ENCODE measurements at places on chromosomes 11 and 22.

- no peak for DNase-seq
Measured at GRCh38 chr11:121494355-121495099, 41.8 kb upstream of the SORL1-AS1 start.

GRCh38 chr11:42257534-42257933 lies 798.1 kb upstream of the LRRC4C start:
- DNase-seq = no peak

- DNase-seq = no peak
Measured at GRCh38 chr22:44171561-44171960, 9.2 kb upstream of the PARVG start.

DNA sequence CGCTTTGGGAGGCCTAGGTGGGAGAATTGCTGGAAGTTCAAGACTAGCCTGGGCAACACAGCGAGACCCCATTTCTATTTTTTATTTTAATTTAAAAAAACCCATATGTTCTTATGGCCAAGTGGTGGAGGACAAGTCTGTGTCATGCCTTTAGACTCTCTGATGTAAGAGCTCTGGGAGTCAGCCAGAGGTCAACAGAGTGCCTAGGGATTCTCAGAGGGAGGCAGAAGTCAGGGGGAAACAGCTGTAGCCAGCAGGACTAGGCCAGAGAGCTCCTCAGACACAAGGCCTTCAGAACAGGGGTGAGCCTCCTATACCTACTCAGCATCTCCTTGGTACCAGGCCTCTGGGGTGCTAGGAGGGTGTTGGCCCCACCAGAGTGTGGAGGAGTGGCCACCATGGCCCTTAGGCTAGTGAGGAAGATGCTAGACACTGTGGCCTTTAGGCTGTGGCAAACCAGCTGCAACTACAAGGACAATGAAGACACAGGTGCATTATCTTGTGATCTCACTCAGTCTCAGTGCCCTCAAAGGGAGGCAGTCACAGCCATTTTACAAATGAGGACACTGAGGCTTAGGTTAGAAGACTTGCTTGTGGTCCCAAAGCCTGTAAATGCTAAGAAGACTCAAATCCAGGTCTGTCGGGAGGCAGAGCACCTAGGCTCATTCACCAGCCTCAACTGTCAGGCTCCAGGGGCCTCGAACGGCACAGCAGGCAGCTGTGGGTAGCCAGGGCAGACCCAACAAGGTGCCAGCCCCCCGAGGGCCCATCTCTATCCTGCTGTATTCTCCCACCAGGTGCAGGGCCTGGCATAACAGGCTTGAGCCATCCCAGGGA lies 5.0 kb downstream of the ZP1 start:
- no peak for DNase-seq

DNA sequence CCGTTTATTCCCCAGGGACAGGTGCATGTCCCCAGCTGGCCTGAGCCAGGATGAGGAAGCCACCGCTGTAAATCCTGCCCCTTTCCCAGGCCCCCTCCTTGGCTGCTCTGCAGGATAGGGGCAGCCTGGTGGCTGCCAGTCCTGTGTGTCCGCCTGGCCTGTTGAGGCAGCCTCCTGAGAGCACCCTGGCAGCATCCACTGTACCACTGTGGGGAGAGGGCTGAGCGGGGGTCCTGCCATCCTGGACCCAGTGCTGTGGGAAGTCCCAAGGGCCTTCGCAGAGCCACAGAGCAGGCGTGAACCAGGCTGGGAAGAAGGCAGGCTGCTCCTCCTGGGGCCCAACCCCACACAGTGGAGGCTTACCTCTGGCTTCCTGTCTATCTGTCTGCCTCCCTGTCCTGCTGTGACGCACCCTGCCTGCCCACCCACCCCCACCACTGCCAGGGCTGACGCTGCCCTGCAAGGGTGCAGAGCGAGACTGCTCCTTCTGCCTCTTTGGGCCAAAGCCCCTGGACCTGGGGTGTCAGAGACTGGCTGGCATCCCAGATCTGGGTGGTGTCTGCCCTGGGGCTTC lies 8.4 kb downstream of the KCTD17 start:
- DNase-seq = no peak

DNA sequence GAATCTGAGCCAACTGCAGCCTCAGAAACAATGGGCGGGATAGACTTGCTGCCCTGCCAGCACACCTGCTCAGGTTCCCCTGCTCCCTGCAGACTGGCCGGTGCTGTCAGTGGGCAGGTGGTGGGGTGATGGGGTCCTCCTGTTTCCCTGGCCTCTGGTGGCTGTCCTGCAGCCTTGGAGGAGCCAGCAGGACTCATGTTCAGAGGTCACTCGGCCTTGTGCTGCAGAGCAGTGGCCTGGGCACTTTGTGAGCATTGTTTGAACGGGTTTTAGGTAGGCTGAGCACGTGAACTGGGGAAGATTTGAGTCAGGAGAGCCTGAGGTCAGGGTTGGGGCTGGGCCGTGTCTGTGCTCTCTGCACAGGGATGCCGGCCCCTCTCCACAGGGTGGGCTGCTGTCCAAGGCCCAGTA lies 17.6 kb downstream of the PPIL2 start:
- DNase-seq = no peak

GRCh38 chr11:102139081-102139498 lies 28.8 kb downstream of the YAP1 start:
- DNase-seq = peak; percentile 50

DNA sequence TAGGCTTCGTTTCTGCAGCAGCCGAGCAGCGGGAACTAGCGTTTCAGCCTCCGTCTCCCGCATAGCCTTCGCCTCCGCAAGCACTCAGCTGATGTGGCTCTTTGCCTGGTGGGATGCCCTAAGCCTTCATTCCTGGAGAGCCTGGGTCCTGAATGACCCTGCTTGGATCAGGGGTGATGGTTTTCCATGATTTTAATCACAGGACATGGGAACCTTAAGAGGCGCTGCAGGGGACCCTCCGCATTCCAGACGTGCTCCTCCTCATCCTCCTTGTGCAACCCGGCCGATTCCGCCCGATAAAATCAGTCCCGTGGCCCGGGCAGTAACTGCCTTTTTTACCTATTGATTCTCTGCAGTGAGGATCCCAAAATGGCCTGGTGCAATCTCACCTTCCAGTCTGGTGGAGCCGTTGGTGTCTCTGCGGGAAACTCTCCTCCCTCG lies 8.2 kb downstream of the C11orf21 start:
- no peak for DNase-seq

GRCh38 chr11:85827748-85828639 lies 17.1 kb upstream of the SYTL2 start:
- DNase-seq = peak; percentile 74

DNA sequence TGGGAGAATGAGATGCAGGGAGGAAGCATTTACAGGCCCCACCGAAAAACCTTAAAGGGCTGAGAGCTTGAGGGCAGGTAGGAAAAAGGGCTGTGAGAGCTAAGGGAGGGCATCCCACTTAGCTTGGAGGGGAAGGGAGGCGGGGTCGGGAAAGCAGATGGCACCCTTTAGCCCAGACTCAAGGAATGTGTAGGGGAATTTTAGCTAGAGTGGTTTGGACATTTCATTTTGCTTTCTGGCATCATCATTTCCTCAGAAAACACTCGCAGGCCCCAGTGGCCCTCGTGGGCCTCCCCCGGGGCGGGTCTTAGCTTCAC lies 846 bp upstream of the STIM1 start:
- DNase-seq = no peak

- DNase-seq = no peak
Measured at GRCh38 chr11:26842478-26843282, 120.8 kb upstream of the SLC5A12 start.

DNA sequence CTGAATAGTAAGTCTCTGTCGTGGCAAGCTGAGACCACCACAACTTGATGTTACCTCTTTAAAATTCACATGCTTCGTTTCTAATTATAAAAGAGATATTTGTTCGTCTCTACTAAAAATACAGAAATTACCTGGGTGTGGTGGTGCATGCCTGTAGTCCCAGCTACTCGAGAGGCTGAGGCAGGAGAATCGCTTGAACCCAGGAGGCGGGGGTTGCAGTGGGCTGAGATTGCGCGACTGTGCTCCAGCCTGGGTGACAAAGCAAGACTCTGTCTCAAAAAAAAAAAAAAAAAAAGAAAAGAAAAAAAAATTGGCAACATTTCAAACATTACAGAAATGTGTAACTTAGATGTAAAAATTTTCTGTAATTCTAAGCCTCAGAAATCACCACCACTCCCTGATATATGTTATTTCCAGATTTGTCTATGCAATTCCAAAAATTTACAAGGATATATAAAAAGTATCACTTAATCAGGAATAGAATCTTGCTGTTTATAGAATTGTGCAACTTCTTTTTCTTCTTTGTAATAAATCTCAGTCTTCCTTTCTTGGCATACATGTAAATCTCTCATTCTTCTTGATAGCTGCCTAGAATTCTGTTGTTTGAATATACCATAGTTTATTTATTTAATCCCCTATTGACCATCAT lies 37.3 kb downstream of the C11orf96 start:
- no peak for DNase-seq

DNA sequence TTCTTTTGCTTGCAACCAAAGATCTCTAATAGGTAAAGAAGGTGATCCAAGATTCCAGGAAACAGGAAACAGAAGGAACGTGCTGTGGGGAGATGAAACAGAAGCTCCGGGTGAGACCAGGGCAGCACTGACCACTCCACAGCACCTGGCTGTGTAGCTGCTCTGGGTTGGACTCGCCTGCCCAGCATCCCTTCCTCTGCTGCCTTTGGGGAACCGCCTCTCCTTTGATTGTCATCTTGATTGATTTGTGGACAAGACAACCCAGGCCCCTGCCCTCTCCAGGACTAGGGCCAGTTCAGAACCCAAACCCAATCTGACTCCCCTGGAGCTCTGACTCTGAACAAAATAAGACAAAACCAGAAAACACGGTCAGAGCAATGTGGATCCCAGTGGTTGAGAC lies 14.7 kb upstream of the APOBEC3A start:
- DNase-seq = no peak

GRCh38 chr11:19398772-19399527 lies 158.2 kb upstream of the E2F8 start:
- peak; percentile 28 for DNase-seq

- DNase-seq = no peak
Measured at GRCh38 chr11:57656885-57657193, 723 bp upstream of the CLP1 start.

GRCh38 chr11:559020-559620 lies 1.4 kb downstream of the LMNTD2 start:
- DNase-seq = no peak

GRCh38 chr11:132718711-132719671 lies 813.3 kb downstream of the OPCML start:
- DNase-seq = no peak

DNA sequence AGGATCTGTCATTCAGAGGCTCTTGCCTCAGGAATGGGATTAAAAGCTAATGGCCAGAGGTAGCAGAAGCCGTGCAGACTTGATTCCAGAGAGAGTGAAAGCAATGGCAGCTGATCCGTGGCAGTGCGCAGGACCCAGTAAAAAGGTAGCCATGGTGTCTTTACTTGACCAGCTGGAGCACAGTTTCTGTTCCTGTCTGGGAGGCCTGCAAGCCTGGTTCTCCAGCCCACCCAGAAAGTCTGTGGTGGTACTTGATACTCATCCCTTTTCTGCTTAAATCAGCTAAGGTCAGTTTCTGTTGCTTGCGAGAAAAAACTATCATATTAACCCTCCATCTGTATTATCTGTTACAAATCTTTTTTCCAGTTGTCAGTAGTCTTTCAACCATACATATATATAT lies 86.7 kb downstream of the RPS6KA4 start:
- no peak for DNase-seq

DNA sequence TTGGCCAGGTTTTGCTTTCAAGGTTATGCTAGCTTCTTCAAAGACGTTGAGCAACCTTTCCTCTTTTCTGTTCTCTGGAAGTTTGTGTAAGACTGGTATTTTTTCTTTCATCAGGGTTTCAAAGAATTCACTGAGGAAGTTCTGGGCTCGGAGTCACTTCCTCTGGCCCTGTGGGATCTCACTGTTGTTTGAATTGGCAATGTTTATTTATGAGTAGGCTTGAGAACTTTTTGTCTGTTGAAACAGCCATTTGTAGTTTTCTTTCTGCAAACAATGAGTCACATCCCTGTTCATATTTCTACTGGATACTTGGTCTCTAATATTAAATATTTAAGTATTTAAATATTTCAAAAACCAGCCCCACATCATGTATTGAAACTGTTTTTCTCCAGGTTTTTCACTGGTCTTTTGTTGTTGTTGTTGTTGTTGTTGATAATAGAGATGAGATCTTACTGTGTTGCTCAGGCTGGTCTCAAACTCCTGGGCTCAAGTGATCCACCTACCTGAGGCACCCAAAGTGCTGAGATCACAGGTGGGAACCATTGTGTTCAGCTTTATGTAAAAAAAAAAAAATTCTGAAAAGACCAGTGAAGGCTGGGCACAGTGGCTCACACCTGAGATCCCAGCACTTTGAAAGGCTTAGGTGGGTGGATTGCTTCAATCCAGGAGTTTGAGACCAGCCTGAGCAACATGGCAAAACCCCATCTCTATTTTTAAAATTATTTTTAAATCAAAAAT lies 26.9 kb downstream of the SUSD2 start:
- peak; percentile 85 for DNase-seq

DNA sequence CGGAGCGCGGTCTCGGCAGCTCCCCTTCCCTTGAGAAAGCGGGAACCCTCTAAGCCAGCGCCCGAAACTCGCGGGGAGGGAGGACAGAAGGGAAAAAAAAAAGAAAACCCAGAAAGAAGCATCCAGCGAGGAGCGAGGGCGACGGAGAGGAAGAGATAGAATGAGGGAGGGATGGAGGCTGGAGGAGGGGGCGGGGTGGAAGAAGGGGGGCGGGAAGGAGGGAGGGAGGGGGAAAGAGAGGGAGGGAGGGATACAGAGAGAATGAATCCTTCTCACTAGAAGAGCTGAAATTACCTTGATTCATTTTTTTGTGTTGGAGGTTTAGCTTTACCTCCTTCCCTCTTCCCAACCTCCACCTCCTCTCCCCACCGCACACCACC lies 19.3 kb upstream of the BDNF start:
- DNase-seq = no peak

DNA sequence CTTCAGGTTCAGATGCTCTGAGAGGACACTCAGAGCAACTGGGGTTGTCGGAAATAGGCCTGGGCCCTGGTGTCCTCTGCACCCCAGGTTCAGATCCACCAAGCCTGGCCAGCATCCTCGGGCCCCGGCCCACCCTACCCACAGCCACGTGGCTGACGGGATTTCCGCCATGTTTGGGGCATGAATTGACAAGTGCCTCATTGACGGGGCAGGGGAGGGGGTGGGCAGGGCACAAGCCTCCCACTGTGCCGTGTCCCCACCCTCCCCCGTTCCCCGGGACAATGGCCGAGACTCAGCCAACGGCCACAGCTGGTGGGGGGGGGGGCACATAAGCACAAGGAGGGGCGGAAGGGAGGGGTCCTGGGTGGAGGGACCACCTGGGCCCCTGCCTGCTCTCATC lies 8.5 kb downstream of the MYRF start:
- no peak for DNase-seq
